ENCODE measurements at places on chromosomes 1 and 21.

GRCh38 chr1:175840787-175841186, 97.4 kb upstream of the TNR start:
- DNase-seq = no peak

DNA sequence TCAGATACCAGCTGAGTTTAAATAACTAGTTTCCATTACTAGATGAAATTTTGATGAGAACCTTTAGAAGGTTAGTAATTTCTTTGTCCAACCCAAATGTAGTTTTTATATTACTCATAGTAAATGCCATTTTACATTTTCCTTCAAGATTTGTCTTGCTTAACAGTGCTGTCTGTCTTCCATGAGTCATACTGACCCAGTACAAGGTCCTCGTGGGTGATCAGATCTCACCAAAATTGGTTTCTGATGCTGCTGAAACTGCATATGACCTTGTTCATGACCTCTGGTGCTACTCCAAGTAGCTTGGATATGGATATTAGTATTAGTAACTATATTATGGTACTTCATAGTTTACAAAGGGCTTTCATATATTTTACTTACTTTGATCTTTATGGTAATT, 207.1 kb downstream of the RYR2 start:
- DNase-seq = no peak

DNA sequence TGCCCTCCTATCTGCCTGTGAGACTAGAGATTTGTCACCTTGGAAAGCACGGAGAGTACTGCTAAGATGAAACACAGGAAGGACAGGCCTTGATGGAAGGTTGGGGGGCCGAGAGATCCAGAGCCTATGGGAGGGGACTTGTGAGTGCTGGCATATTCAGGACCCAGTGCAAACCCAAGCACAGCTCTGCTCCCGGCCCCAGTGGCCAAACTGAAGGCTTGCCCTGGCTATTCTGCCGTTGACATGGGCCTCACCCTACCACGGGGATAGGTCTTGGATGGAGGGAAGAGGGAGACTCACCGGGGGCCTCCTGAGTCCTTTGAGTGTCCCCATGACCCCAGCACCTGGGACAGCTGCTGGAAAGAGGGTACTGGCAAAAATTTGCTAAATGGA, 4.6 kb upstream of the EVA1B start:
- DNase-seq = no peak

- DNase-seq = no peak
Measured at GRCh38 chr1:112509005-112509659, 367 bp downstream of the WNT2B start.

DNA sequence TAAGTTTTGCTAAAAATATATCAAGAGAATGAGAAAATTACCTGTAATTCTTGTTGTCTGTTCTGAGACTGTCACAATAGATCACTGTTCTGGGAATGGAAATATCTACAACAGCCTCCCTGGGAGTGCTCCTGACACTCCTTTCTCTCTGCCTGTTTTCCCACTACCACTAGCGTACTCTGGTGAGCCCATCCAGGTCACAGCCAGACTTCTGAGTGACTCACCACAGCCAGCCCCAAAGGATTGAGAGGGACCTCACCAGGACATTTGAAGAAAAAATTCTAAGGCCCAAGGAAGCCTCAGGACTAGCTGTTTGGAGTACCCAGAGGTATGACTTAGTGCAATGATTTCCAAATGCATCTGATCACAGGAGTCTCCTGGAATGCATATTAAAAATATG, 39.0 kb upstream of the TADA1 start:
- no peak for DNase-seq

- no peak for DNase-seq
Measured at GRCh38 chr1:7401814-7402547, 369.1 kb upstream of the VAMP3 start.

GRCh38 chr21:44283948-44284347, 1.7 kb upstream of the AIRE start:
- DNase-seq = no peak

GRCh38 chr1:13628711-13629110, 45.1 kb downstream of the PDPN start:
- no peak for DNase-seq

DNA sequence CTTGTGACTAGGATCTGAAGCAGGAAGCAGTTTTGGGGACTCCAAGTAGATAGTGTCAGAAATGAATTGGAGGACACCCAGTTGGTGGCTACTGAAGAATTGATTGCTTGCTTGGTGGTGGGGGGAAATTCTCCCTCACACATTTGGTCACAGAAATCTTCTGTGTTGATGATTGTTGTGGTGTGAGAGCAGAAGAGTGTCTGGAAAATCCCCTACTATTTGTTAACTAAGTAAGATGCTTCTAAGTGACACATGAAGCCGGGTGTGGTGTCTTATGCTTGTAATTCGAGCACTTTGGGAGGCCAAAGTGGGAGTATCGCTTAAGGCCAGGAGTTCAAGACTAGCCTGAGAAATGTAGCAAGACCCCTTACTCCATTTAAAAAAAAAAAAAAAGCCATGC, 22.5 kb upstream of the IPP start:
- no peak for DNase-seq

GRCh38 chr1:163357378-163357777, 35.6 kb downstream of the NUF2 start:
- DNase-seq = no peak

DNA sequence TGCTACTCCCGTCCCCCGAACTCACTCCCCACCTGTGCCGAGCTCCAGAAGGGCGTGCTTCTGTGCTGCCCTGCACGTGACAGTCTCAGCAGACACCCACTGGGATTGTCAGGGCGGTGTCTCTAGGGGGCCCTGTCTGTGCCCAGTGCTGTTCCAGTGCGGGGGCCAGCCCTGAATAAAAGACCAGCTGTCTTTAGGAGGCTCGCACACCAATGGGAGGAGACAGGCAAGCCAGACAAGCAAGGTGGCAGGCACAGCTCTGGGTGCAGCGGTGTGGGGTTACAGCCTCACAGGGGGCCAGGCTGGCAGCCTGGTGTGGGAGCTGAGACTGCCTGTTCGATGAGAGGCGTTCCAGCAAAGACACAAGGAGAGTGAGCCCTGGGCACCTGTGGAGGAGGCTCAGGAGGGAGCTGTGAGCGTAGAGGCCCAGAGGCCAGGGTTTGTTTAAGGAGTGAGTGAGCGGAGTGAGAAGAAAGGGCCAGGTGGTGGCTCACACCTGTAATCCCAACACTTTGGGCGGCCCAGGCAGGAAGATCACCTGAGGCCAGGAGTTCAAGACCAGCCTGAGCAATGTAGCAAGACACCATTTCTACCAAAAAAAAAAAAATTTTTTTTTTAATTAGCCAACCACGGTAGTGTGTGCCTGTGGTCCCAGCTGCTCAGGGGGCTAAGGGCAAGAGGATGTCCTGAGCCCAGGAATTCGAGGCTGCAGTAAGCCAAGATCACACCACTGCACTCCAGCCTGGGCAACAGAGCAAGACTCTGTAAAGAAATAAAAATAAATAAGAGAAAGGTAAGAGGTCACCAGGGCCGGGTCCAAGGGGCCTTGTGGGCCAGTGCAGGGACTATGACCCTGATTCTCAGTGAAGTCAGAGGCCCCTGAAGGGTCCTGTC, 48.2 kb upstream of the ARHGEF16 start:
- DNase-seq = no peak

DNA sequence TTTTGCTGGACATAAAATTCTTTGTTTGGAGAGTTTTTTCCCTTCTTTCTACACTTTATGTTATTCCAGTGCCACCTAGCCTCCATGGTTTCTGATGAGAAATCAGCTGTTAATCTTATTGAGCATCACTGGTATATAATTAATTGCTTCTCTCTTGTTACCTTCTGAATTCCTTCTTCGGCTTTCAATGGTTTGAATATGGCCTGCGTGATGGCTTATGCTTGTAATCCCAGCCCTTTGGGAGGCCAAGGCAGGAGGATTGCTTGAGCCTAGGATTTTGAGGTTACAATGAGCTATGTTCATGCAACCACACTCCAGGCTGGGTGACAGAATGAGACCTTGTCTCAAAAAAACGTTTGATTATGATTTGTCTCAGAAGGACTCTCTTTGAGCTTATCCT, 13.0 kb upstream of the CNIH4 start:
- no peak for DNase-seq

DNA sequence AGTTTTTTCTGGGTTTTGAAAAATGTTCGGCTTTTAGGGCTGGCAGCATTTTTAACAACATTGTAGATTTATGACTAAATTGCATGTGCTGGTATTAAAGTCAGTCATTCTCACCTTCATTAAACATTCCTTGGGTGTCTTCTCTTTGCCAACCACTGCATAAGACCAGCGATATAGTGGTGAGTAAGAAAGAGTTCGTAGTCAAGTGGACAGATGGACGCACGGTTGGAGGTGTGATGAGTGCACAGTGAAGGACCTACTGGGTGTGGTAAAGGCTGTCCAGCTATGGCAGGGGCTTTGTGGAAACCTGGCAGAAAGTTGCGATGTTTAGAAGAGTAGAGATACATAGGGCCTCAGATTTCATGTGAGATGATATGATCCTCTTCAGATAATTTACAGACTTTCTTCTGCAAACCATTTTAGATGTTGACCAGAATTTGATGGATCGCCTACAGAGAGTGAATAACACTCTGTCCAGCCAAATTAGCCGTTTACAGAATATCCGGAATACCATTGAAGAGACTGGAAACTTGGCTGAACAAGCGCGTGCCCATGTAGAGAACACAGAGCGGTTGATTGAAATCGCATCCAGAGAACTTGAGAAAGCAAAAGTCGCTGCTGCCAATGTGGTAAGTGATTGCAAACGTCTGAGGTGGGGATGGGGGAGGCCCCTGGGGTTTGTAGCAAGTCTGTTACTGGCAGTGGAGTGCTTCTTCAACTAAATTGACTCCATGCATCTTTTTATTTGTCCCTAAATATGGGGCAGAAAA, 56.0 kb upstream of the LAMC2 start:
- no peak for DNase-seq

DNA sequence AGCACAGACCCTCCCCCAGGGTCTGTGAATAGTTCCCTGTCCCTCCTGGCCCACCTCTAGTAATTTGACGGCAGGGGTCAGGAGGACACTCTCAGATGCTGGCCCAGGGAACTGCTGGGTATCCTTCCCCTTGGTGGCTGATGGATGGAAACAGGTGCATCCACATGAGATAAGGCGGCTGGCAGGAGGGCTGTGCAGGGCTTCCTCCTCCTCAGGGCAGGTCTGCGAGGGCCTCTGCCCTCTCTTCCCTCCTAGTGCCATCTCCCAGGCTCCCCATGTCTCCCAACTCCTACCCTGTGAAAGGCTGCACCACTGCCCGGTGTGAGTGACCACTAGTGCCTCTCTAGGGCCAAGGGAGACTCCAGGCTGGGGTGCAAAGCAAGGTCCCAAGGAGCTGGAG, 123.9 kb downstream of the GLIS1 start:
- DNase-seq = no peak

- no peak for DNase-seq
Measured at GRCh38 chr1:27773826-27774445, 917 bp downstream of the STX12 start.

DNA sequence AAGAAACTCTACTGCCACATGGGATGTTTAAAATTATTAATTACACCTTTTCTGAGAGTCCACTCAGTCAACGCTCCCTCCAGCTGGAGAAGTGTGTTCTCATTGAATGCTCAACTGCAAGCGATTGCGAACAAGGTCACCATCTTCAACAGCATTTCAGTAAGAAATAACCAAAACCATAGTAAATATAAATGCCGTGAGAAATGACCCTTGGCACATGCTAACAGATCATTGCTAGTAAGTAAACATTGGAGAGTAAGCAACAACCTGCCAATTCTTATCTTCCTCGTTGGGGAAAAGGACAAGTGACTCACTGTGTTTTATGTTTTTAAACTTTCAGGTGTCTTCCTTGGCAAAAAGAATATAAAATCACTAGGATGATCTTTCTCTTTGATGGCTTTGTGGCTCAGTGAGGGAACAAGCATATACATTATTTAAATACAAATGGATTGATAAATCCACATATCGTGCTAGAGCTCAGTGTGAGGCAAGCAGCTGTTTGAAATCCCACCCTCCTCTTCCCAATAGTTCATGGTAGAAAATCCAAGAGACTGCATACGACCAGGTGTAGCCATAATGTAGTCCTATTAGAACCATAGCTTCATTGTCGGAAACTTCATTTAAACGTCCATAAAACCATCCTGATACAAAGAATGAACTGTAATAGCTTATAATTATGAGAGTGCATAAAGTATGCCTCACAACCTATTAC, 214.6 kb downstream of the GRIK1 start:
- no peak for DNase-seq

DNA sequence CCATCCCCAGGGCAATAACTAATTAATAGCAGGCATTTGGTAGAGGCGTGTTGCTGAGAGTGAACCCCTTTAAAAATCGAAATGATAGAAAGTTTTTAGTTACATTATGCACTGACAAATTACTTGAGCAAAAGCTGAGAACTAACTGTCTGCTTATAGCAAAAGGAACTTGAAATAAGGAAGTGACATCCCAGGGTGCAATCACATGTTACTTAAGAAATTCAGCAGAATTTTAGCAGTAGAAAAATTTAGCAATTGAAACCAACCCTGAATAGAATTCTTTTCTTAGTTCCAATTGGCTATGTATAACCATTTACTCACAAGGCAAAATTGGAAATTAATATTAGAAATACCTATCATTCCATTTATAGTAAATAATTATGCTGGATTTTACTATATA, 139.5 kb upstream of the SAMSN1 start:
- no peak for DNase-seq

- DNase-seq = no peak
Measured at GRCh38 chr1:2001773-2002411, 1.7 kb downstream of the CFAP74 start.

- no peak for DNase-seq
Measured at GRCh38 chr1:227759341-227760300, 24.4 kb downstream of the SNAP47 start.

DNA sequence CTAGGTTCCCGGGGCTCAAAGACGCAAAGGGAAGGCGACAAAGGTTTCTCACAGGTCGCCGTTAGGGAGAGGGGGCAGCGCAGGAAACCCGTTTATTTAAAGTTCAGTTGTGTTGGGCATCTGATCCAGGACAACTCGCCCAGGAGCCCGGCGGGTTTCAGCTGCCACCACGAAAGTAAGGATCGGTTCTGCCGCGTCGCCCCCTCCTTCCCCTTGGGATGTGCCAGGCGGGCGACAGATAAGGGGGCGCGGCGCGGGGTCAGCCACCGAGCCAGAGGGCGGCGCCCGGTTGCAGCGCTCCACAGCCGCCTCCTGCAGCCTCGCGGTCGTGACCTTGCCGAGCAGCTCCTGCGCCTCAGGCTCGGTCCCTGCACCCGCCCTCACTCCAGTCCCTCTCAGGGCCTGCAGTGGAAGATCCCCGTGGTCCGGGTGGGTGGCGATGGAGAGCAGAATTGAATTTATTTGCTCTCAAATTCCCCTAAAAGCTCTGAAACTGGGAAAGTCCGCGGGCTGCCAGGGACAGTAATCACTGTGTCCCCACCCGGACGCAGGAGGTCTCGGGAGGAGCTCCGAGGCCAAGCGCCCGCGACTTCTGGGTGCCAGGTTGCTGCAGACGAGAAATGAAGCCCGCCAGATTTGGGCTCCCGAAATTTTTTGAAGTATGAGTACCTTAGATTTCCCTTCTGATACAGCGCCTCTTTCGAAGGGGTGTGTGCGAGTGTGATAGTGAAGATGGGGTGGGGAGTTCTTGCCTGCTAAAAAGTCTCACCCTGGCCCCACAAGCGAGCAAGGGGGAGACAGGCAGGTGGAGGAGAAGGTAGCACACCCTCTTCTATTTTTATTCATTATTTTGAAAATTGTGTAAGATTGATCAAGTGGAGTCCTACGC, 28.4 kb upstream of the NFIA start:
- DNase-seq = no peak

GRCh38 chr1:170369000-170369399, 163.0 kb upstream of the GORAB start:
- DNase-seq = no peak

GRCh38 chr1:151635479-151636072, 23.7 kb downstream of the SNX27 start:
- DNase-seq = no peak

GRCh38 chr1:117389284-117389683, 22.0 kb downstream of the MAN1A2 start:
- DNase-seq = no peak

All from activated T-cell treated with anti-CD3 and anti-CD28 coated beads for 48 hours (primary cell).